ENCODE measurements at places on chromosomes 2 and 18.

DNA sequence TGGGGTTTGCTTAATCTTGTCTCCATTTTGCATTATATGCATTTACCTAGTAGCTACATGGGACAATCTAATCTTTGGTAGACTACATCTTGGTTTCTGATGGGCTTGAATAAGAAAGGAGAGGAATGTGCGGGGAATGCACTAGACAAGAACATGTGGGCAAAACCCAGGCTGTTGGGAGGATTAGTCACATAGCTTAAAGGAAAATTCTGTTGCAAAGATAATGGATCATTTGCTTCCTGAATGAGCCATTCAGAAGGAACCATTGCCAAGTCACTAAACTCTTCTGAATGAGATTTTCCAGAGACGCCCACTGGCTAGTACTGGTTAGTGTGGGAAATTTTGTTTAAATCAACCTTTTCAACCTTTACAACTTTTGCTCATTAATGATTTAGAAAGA, 84.8 kb downstream of the OSBPL6 start:
- no peak for DNase-seq

DNA sequence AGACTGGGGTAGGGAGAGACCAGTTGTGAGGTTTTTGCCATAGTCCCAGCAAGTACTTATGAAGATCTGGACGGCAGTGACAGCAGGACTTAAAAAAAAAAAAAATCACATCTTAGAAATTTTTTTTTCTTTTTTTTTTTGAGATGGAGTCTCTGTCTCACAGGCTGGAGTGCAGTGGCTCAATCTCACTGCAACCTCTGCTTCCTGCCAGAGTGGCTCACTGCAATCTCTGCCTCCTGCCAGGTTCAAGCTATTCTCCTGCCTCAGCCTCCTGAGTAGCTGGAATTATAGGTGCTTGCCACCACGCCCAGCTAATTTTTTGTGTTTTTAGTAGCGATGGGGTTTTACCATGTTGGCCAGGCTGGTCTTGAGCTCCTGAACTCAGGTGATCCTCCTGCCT, 22.4 kb upstream of the STAT4 start:
- no peak for DNase-seq

- DNase-seq: peak; percentile 36
Measured at GRCh38 chr18:31041271-31042083, 1.1 kb downstream of the DSC3 start.

- no peak for DNase-seq
Measured at GRCh38 chr2:161976917-161977316, 97.1 kb downstream of the DPP4 start.

DNA sequence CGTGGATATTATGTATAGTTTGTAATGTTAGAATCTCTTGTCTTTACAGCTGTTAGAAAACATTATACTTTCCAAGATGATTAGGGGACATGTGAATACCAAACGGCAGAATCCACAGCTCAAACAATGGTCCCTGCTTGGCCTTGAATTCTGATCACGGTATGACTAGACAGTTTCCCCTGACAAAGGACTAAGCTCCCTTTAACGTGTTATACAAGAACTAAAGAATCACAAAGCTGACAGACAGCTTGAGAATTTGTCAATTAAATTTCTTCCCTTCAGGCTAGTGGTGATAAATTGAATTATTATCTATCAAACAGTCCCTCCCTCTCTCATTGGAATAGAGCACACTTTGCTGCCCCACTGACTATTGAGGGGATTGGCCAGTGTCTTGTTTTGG, 359.2 kb upstream of the ID2 start:
- DNase-seq: peak; percentile 49

DNA sequence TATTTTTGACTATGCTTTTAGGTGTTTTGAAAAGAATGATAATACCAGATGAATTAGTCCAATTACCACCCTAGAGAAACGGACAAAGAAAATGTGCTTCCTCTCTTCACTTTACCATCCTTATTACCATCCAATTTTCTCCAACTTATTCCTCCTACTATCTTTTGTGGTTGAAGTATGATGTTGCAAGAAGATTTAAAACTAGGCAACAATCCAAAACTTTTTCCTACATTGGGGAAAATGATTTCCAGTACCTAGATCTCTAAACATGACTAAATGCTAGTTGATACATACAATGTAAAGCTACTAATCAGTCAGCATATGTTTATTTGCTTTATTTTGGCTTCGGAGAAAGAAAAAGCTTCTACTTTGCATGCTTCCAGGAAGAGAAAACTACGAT, 355.0 kb upstream of the LYPD1 start:
- DNase-seq: no peak

- DNase-seq: peak; percentile 72
Measured at GRCh38 chr2:202317080-202317857, 51.7 kb downstream of the NOP58 start.

DNA sequence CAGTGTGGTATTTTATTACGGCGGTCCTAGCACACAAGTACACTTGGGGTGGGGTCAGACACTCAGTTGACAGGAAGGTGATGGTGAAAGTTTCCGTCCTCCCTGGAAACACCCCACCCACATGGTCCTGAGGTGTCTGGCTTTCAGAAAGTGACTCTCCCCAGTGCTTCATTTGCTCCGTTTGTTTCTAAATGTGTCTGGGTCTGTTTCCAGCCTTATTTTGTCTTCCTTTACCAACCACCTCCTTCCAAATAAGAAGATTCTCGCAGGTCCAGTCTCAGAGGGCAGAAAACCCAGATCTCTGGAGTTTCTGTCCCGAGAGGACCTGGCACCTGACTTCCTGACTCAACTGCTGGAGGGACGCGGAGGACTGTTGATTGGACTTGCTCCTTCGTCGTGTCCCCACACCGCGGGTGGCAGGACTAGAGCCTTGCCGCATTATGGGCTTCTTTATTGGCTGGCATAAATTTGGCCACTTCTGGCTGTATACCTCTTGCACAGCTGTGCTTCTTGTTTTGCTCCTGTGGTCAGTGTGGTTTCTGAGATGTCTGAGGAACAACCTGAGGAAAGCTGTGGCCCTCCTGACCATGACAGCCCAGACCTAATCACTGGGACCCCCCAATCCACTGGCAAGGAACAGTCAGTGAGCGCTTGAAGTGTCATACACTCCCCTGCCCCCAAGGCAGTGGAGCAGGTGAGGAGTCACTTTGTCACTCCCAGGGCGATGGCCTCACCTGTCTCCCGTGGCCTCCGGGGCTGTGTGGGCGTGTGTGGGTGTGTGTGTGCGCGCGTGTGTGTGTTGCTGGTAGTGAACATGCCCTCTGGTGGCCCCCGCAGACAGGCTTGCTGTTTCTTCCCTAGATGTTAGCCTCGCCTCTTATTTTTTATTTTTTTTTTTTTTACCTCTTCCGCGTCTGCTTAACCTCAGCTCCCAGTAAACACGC, 45.6 kb downstream of the MEX3C start:
- no peak for DNase-seq

DNA sequence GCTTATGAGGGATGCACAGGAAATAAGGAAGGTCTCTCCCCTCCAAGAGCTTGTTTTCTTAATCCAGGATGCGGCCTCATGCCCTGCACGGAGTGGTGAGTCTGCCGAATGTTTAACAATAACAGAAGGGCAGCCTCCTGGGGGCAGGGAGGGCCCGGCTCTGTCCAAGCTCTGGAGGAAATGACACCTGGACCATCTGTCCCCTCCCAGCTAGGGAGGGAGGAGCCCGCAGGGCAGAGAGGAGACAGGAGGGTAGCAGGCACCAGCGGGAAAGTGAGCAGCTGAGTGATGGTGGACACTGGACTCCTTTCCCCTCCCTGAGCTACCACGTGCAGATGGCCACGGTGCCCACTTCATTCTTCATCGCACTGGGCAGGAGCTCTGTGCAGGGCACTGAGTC, 398.2 kb upstream of the MYT1L start:
- DNase-seq: no peak

- no peak for DNase-seq
Measured at GRCh38 chr2:16971722-16972234, 306.1 kb upstream of the CYRIA start.

GRCh38 chr2:239328351-239329191, 72.2 kb downstream of the HDAC4 start:
- no peak for DNase-seq

GRCh38 chr2:212815453-212815852, 276.9 kb upstream of the ERBB4 start:
- peak; percentile 2 for DNase-seq

- DNase-seq: no peak
Measured at GRCh38 chr2:123162400-123163016, 862.6 kb upstream of the CNTNAP5 start.

GRCh38 chr2:15163326-15163725, 397.8 kb downstream of the NBAS start:
- DNase-seq: no peak

DNA sequence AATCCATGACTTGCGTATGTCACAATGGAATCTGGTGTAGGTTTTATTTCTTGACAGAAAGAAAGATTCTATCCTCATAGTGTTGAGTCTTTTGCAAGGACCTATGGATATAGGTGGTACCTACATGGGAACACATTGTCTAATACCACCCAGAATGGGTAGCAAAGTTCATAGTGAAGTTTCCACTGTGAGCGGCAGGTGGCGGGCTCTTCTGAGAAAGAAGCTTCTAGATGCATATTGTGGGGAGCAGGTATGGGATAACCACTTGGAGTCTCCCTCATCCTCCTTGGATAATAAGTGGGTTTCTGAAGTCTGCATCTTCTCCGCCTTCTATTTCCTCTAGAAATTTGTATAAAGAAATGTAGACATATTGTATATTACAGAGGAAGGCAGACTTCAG, 44.9 kb downstream of the LINC00305 start:
- DNase-seq: no peak

DNA sequence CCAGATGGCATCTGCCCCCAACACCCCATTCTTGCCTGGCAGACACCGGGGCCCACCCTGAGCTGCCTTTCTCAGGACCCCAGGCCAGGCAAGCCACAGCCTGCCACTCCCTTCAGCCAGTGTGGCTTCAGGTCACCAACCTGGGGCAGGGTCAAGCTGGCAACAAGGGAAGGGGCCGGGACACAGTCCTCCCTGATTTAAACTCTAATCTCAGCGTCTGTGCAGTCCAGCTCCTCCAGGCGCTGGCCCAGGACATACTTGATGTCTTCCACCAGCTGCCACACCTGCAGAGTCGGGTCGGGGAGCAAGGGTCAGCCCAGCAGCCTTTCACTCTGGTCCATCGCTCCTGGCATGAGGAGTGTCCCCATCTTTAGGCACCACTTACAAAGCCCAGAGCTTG, 29.0 kb upstream of the ALPP start:
- no peak for DNase-seq

DNA sequence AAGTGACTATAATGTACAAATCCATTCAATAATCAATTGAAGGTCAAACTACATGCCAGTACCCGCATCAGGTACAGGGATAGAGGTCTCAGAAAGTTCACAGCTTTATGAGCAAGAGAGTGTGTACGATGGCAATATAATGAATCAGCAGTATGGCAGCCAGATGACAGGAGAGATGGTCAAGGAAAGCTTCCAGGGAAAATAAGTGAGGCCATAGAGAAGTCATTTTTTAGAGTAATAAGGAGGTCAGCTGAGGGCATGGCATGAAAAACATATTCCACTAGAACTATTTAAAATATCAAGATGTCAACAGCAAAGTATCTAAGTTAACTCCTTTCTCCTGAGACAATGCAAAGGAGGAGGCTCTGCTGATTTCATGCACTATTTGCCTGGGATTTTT, 108.0 kb downstream of the SLC8A1 start:
- no peak for DNase-seq

DNA sequence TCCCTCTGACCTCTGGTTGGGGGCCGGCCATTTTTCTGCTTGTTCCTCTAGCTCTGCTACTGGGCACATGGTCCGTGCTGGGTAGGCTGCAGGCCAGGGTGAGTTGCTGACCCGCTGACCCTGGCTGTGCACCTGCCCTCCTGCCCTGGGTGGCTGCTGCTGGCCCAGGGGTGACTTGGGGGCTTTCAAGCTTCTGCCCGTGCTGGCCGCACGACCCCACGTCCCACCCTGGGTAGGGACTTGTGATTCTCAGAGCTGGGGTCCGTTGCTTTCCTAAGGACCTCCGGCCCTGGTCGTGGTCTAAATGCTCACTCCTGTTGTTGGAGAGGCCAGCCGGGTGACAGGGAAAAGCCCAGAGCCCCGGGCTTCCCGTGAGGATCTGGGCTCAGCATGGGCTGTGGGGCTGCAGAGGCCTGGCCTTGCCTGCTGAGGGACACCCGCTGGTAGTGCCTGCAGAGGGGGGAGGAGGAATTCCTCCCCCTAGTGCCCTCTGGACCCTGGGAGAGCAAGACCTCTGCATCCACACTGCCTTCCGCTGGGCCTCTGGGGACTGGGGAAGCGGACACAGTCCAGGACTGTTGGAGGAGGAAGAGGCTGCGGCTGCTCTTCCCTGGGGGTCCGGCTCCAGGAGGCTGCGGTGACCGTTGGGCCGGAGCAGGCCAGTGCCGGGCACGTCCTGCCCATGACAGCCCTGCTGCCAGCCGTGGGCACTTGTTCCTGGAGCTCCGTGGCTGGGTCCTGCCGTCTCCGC, 6.3 kb upstream of the GAL3ST2 start:
- DNase-seq: no peak

DNA sequence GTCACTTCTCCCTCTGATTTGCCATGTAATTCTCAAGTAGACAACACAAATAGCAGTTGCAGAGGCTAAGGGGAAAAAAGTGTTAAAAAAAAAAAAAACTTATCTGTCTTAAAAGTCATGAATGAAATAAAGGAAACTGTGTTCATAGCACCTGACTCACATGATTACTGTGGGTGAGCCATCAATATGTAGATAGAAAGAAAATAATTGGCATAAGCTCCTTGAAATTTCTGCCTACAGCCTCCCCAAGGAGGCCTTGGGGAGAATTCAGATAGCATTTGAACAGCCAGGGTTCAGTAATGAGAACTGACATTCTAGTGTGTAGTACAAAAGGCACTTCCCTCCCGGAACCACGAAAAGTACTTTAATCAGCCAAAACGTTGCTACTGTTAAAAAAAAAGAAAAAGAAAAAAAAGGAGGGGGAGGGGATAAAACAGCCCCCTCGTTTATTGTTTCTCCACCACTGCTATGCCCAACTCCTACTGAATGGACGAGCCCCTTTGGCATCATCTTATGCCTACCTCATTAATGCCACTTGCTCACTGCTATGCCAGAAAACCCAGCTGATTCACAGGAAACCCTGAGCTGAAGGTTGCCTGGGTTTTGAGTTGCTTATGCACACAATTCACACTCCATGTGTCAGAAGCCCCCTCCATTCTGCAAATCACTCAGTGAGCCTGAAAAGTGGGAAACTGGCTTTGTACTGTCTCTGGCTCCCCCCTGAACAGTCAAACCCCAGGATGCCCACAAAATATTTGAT, 65.5 kb upstream of the KLF7 start:
- DNase-seq: no peak

DNA sequence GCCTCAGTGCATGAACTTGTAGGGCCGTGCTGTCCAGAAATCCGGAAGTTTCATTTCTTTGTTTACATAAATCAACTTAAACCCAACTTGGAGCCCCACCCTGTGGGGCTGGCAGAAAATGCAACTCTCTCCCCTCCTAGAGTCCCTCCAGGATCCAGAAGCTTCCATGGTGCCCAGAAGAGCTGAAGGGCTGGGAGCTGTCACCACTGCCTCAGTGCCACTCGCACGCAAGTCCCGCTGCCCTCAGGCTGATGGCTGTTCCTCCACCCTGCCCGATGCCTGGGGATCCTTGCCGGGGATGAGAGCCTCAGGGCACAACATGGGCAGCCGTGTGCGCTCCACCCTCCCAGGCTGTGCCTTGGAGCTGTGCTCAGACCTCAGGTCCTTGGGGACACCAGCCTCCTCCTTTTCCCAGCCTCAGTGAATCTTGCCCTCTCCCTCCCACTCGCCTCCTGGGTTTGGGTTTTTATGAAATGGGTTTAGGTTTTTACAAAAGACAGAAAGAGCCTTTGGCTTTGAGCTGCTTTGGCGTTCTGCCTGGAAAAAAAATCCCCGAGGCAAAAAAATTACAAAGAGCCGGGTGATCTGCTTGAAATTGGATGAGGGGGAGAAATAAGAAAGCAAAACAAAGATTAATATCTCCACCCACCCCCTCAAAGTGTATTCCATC, 155.2 kb downstream of the TWIST2 start:
- DNase-seq: peak; percentile 8
